Stimulated activated CD4-positive, alpha-beta T cell treated with anti-CD3 and anti-CD28 coated beads, Interleukin-15, amount 100 ng/mL, for 24 hours (primary cell): ENCODE measurements at places on chromosomes 2 and 18.

- DNase-seq, result peak; percentile 82
Observed at GRCh38 chr2:197786010-197786877, 1.1 kb upstream of the BOLL start.

GRCh38 chr2:33496150-33496549, 19.7 kb downstream of the RASGRP3 start:
- DNase-seq, result no peak

DNA sequence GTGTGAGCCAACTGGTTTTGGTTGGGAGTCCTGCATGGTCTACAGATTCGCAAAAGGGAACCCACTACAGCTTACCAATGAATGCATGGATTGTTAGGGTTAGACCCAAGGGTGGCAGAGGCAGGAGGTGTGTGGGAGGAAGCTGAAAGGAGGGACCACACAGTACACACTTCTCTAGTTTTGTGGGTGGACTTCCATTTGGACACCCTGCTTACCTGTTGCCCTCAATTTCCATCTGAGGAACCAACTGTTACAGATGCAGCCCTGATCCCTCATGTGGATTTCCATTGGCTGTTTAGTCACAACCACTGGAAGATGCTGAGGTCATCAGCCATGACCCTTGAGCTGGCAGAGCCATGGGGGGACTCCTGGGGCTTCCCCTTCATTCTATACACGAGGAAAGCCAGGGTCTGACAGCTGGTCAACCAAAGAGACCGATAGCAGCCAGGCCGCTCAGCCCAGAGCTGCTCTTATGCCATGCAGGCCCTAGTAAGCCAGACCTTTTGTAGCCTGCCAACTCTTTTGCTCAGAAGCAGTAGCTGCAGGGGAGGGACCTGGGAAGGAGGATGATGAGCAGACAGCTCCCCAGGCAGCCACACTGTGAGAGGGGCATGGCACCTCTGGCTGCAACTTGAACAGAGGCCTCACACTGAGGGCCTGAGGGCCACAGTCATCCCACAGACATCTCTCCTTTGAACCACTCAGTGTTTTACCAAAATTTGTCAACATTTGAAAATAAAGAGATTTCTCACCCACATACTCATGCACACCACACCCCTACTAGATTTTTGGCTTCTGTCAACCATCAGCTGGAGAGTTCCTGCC, 162.1 kb downstream of the SETBP1 start:
- DNase-seq, result no peak

DNA sequence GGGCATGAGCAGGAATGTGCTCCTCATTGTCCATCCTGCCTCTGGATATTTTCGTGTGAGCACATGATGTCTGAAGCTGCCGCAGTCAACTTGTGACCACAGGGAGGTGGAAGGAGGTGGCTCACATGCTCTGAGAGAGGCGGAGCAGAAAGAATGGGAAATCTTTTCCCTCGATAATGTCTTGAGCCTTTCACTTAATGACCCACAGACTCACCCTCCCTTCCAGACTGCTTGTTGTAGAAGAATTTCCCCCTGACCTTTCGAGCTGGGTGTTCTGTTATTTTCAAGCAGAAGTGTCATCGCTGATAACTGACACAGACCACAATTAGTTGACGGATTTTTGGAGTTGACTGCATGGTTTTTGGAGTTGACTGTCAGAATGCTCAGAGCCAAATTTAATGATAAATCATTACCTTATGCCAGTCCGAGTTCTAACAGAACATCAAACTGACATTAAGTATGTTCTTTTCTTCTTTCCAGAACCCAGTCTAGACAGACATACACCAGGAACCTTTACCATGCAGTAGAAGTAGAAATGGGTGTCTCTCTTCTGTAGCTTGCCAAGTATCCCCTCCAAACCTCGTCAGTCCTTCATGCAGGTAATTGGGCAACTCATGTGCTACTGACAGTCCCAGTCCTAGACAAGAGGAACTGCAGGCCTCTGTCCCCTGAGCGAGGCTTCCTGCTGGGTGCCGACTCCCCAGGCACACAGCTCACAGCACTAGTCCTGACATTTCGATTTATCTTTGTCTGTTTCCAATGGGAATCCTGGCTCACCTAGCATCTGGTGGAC, 29.4 kb upstream of the RTTN start:
- DNase-seq, result no peak

DNA sequence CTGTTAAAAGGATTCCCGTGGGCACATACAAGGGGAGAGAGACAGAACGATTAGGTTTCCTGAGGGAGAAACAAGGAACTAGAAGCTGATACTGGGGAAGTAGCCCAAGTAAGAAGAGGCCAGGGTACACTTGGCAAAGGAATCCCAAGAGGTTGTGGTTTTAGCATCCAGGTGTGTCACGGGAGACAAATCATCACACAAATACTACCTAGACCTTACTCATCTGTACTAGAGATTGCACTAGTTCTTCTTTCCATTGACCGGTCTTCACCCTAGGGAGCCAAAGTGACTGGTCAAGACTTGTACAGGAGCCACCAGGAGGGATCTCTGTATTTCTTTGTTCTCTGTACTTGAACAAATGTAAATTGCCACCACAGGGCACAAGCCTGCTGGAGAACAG, 14.2 kb upstream of the NR4A2 start:
- no peak for DNase-seq

- DNase-seq, result no peak
Observed at GRCh38 chr2:197059477-197059876, 133.0 kb upstream of the PGAP1 start.
